ENCODE measurements at places on chromosomes 4 and X.
A peak's percentile ranks its signal among the peaks of the same experiment; 100 is the strongest.

DNA sequence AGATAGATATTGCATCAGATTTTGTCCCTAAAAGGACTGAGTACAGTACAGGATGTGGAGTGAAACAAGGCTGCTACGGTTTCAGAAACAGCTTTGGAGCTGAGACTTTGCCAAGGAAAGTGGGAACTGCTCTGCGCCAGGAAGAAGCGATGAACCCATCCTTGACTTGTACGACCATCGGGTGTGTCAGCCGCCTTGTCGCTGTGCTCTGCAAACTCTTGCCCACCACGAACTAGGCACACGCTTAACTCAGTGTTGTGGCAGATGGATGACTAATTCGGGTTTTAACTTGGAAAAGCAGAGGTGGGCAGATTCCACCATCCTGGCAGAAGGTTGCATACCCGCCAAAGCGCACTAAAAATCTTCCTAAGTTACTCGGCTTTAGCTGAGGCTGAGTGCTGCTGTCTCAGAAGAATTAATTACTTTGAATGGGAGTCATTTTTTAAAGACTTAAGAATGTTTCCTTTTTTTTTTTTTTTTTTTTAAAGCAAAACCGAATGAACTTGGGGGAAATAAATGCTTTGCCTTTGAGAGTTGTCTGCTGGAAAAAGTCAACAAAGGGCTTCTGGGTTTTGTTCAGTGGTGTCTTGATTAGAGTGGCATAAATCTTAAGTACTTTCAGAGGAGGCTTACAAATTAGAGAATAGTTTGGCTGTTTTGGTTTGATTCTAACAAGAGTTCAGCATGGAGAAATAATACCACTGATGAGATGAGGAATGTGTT lies 69.5 kb downstream of the SHROOM2 start:
- no peak for DNase-seq

GRCh38 chr4:10456595-10457254 lies 501 bp downstream of the ZNF518B start:
- DNase-seq, result peak; percentile 78

DNA sequence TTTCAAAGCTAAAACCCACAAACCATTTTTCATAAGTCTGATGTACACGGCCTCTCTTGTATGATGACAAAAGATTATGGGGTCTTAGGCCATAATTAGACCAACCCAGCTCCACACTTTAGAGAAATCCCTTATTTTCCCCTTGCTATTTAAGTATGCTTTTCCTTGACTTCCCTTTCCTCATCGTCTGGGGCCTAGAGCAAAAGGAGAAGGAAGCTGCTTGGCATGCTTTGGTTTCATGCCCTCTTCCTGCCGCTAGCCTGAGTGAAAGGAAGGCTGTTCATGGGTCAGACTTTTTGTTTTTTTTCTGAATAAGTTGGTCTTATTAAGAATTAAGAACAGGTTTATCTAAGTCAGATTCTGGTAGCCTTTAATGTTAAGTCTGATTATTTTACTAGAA lies 10.6 kb upstream of the RASGEF1B start:
- no peak for DNase-seq

- no peak for DNase-seq
These were observed at the start of gene ZIC3 for GRCh38 chrX:137565921-137566745. Gene ZIC3 (plus strand): TSS chrX:137566127. CDS start chrX:137566692, 565 bp downstream.

GRCh38 chrX:1111601-1112300 lies 100.7 kb downstream of the CRLF2 start:
- no peak for DNase-seq

DNA sequence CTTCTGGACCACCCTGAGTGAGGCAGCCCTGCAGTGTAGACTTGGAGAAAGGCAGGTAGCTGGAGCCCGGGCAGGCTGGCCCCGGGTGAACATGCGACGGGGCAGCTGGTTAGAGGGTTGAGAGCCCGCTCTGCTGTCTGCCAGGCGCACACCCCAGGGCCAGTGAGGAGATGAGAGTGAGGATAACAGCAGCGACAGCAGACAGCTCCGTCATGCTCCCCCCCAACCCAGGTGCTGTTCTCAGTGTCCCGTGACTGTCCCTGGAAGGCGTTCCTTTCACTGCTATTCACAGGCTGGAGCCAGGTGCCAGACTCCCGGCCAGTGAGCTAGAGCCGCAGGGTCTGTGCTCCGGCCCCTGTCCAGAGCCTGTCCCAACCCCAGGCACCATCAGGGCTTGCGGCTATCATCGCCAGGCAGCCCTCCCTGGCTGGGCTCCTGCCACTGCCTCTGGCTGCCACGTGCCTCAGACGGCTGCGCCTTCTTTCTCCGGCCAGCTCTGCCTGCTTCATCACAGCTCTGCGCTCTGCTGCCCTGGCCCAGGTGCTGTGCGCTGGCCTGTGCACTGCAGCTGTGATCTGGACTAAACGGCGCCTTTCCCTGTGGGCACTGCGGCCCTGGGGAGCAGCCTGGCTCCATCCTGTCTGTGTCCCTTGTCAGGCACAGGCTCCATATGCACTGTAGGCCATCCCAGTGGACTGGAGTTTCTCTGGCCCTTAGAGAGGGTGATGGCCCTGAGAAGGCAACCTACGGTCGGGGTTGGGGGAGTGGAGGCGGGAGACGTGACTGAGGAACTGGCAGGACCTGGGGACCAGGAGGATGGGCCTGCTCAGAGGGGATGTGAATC lies 19.8 kb downstream of the NSG1 start:
- no peak for DNase-seq

DNA sequence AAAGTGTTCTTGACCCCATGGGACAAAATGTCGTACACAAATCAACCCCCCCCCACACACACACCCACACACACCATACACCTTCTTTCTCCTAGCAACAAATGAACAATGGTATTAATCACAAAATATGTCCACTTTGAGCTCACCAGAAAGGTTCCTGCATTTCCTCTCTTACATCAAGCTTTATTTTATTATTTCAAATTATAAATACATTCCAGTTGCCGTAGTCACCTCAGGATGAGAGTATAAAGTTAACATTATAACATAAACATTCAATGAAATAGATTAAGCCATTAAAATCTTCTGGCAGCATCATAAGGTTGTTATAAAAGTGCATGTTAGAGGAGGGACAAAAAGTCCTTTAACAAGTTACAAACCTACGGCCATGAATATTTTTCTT lies 7.3 kb downstream of the XK start:
- no peak for DNase-seq

GRCh38 chr4:6352031-6352692 lies 82.5 kb downstream of the WFS1 start:
- no peak for DNase-seq

GRCh38 chr4:181477591-181477990 lies 765.6 kb upstream of the TENM3 start:
- DNase-seq, result no peak

GRCh38 chr4:508675-509638 lies 9.9 kb downstream of the PIGG start:
- peak; percentile 29 for DNase-seq

DNA sequence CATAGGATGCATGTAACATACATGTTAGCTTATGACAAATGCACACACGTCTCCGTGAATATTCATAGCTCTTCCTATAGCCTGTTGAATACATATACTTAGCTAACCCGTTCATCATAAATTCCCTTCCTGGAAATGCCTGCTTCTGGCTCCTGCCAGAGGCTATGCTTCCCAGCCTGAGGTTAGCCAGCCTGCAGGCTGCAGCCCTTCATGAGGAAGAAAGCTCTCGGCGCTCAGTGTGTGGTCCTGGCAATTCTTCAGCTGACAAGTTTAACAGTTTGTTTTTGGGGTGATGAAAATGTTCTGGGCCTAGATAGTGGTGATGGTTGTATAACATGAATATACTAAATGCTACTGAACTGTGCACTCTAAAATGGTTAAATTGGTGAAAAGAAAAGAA lies 48.8 kb upstream of the MAN2B2 start:
- DNase-seq, result no peak

DNA sequence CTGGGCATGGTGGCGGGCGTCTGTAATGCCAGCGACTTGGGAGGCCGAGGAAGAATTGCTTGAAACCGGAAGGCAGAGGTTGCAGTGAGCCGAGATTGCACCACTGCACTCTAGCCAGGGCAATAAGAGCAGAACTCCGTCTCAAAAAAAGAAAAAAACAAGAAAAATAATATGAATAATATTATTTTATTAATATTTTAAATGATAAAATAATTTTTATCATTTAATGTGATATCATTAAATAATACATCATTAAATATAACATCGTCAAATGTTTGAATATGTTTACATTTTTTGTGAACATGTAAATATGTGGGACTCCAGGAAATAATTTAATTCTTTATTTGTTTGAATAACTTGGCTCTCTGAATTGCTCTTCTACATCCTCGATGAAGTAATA lies 15.5 kb downstream of the UNC5C start:
- DNase-seq, result no peak

DNA sequence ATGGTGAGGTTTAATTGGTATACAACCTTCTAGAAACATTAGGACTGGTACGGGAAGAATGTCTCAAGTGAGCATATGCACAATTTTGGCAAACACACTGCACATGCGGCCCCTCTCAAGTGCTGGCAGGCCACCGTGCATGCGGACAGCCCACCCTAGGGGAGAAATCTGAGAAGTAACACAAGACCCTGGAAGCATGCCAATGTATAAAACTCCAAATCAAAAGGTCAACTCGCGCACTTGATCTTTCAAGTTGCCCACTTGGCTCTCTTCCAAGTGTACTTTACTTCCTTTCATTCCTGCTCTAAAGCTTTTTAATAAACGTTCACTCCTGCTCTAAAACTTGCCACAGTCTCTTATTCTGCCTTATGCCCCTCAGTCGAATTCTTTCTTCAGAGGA lies 488.3 kb downstream of the CFAP47 start:
- no peak for DNase-seq

DNA sequence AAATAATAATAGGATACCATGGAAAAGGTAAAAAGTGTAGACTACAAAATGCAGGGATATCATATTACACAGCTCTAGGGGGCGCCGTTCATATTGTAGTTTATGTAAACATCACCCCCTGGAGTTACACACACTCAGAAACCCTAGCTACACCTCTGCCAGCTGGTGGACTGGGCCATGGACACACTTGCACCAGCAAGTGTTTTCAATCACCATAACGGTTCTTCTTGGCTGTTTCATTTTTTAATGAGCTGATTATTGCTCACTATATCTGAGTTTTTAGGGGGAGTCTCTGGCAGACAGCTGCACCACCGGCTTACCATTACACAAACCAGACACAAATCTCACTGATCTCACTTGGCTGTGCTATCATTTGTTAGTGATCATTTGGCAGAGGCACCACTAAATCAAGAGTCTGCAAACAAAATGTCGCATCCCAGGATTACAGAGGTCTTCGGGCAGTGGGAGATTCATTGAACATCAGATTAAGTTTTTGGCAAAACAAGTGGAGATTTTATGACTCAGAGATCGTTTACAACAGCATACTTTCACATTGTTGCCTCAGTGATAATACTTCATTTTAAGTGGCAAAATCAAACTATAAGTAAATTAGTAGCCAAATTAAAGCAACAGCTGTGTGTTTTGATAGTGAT lies 185.7 kb downstream of the UNC5C start:
- DNase-seq, result no peak

DNA sequence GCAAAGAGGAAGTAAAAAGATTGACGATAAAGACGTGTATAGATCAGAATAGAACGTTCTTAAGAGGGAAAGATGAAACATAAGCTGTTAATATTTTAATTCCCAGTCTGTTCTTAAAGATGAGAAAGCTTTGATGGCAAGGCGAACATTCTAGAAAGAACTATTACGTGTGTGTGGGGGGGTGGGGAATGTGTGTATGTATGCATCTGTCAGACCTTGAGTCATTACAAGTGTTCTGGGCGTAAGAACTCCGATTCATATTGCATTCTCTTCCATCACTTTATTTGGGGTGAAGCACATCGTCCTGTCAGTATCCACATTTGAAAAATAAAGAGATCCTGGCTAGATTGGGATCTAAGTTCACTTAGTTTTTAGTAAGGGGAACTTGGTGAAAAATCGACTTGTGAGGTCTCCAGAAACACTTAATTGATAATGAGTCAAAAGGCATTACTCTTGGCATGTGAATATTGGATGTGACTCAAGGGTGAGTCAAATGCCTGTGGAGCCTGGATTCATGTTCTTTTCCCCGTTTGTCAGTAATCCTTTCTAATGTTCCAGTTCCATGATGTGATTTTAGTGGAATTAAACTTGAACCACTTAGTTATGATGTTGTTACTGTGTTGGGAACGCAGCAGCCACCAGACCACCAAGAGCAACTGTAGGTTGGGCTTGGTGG lies 3.1 kb downstream of the SMS start:
- no peak for DNase-seq

DNA sequence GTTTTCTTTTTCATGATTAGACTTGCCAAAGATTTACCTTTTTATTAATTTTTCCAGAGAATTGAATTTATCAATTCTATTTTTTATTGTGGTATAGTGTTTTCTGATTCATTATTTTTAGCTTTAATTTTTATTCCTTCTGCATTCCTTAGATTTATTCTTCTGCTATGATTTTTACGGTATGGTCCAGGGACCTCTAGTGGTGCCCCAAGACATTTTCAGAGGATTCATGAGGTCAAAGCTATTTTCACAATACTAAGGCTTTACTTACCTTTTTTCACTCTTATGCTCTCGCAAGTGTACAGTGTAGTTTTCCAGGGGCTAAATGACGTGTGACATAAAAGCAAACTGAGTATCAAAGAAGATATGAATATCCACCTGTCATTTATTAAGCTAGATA lies 8.0 kb downstream of the RADX start:
- DNase-seq, result no peak

- DNase-seq, result peak; percentile 23
These were observed 79.1 kb downstream of the ELOVL6 start for GRCh38 chr4:110119337-110119736.

- no peak for DNase-seq
These were observed 203.3 kb downstream of the CLCN4 start for GRCh38 chrX:10360116-10360515.

DNA sequence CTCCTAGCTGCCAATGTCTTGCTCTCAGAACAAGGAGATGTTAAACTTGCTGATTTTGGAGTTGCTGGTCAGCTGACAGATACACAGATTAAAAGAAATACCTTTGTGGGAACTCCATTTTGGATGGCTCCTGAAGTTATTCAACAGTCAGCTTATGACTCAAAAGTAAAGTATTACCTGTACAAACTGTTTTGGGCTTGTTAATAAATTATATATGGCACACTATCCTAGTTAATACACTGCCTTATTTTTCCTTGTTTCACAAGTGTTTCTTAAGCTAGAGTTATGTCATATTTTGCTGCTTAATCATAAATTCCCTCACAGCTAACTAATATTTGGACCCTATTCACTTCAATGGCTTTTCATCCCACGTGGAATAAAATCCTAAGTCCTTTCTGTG lies 45.3 kb downstream of the STK26 start:
- DNase-seq, result no peak

- no peak for DNase-seq
These were observed 24.8 kb downstream of the CCSER1 start for GRCh38 chr4:90152024-90152423.

GRCh38 chr4:158861281-158861680 lies 92.5 kb downstream of the FNIP2 start:
- no peak for DNase-seq

Measured in activated CD8-positive, alpha-beta T cell treated with anti-CD3 and anti-CD28 coated beads, Interleukin-2, amount 10 ng/mL, durations not matched to agents 7 days and 5 days (primary cell).